ENCODE measurements at places on chromosomes 12 and 14.

- DNase-seq = no peak
These were observed 10.7 kb upstream of the LRTM2 start for GRCh38 chr12:1809591-1810190.

- no peak for DNase-seq
These were observed 2.6 kb downstream of the MAP3K12 start for GRCh38 chr12:53496752-53497032.

GRCh38 chr14:104594310-104595046 is 10.1 kb downstream of the TMEM179 start:
- no peak for DNase-seq

DNA sequence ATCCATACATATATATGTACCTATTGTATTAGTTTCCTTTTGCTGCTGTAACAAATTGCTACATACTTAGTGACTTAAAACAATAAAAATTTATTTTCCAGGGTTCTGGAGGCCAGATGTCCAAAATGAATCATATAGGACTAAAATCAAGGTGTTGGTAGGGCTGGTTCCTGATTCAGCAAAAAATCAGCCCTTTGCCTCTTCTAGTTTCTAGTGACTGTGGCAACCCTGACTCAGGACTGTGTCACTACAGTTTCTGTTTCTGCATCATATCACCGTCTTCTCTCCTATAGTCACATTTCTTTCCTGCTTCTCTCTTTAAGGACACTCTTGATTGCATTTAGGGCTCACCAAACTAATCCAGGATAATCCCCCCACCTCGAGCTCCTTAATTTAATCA is 386.3 kb upstream of the TBX3 start:
- DNase-seq = no peak

- DNase-seq = no peak
These were observed 158.4 kb downstream of the PPM1H start for GRCh38 chr12:62776575-62776974.

DNA sequence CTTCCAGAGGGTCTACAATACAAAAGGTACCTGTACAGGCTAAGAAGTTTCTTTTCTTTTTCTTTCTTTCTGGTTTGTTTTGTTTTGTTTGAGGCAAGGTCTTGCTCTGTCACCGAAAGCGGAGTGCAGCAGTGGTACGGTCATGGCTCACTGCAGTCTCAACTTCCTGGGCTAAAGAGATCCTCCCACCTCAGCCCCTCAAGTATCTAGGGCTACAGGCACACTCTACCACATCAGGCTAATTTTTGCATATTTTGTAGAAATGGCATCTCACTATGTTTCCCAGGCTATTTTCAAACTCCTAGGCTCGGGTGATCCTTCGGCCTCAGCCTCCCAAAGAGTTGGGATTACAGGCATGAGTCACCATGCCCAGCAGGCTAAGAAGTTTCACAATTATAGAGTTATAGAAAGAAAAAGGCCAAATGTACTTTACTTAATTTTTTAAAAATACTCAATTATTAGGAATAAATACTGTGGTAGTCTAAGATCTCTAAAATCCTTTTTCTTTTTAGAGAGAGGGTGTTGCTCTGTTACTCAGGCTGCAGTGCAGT is 3.0 kb upstream of the PIGH start:
- DNase-seq = no peak

DNA sequence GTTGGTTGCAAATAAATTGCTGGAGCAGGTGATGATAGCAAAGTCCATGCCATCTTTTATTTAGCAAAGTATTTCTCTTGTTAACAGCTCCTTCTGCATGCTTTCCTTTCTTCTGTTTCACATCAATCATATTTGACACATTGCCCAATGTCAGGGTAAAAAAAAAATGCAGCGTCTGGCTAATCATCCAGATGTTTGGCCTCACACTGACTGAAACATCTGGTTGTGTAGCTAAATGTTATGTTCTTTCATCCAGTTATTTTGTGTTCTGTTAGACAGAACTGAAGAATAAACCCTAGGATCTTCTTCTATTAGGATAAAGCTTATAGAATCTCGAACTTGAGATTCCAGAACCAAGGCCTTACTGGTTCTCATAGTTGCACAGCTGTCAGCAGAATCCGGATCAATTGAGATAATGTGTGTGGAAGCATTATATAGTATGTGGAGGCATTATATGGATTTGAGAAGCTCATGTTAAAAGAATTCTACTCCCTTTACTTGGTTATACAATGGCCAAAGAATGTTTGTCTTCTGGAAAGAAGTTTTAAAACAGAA is 859.2 kb downstream of the DIO2 start:
- DNase-seq = no peak

GRCh38 chr14:88168025-88168424 is 155.0 kb downstream of the KCNK10 start:
- DNase-seq = no peak

DNA sequence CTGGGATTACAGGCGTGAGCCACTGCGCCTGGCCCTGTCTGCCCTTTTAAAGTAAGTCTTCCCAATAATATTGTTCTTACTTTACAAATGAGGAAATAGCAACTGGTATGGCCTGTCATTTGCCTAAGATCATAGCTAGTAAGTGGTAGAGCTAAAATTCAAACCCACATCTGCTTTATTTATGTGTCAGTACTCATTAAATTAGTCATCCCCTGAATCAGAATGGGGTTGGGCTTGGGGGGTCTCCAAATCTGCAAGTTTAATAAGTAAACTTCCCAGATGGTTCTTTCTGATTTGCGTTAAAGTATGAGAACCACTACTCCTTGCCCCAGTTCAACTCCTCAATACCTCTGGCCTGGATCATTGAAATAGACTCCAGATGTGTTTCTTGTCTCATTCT is 96.2 kb downstream of the FAR2 start:
- no peak for DNase-seq

DNA sequence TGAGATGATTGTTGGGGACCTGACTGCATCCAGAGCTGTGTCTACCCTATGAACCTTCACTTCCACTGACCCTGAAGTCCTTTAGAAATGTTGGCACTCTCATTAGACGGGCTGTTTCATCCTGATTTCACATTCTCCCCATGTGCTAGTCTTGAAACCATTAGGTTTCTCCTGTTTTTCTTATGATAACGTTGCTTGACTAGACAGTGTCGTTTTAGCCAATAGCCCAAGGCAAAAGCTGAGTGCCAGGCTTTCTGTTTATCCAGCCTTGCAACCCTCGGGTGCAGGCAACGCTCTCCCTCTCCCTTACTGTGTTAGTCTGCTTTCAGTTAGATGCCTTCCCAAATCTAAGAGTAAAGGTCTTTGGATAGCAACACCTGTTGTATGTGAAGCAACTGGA is 30.1 kb downstream of the DACT1 start:
- no peak for DNase-seq

- no peak for DNase-seq
These were observed 973.3 kb downstream of the BCL11B start for GRCh38 chr14:98298481-98299244.

DNA sequence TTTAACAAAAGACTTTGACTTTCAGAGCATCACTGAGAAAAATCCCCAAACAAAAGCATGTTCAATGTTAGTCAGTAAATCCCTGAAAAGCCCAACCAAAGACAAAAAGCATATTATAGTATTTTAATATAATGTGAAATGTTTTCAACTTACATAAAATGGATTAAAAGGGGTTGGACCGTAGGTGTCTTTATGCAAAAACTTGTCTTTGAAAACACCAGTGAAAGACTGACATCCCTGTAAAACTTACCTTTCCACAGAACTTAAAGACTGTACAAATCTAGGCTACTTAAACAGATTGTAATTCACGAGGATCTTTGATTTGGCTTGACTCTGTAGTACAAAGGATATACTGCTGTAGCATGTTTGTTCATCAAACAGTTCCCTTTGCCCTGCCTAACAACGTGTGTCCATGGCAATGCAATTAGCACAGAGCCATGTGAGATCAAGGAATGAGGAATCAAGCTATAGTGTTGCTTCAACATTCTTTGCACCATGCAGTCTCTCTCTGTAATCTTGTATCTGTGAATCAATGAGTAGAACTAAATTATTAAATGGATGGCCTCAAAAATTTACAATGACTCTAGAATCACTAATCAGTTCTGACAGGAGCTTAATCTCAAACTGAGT is 138.5 kb upstream of the SYT1 start:
- peak; percentile 78 for DNase-seq

DNA sequence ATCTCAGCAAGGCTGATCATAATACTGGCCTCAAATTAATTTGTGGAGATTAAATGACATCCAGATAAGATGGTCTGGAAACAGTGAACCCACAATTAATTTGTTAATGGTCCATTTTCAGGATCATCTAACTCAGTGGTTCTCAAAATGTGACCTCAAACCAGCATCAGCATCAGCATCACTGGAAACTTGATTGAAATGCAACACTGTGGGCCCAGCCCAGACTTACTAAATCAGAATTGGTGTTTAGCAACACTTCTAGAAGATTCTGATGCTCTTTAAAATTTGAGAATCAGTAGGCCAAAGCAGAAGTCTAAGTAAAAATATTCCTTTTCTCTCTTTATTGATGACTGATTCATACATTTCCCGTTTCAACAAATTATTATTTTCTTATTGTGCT is 10.7 kb upstream of the KRT82 start:
- no peak for DNase-seq

DNA sequence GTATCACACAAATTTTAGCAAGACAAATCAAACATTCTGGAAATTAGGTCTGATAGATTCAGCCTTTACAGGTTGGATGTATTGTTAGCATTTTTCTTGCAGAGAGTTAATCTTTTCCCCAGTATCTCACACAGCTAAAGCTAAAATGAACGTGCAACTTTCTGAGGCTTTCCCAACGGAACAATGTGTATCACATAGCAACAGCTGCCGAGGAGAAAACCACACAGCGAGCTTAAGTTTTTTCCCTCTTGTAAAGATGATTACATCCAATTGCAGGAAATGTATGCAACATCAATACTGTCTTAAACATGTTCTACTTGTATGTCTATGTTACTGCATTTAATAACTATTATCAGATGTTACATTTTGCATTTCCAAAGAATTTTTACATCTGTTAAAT is 182.2 kb downstream of the CCDC59 start:
- DNase-seq = peak; percentile 36

- no peak for DNase-seq
These were observed 4.7 kb downstream of the GPX2 start for GRCh38 chr14:64937821-64938193.

- no peak for DNase-seq
These were observed 44.8 kb downstream of the PRIMA1 start for GRCh38 chr14:93743270-93744060.

GRCh38 chr14:92511453-92512238 is 1.9 kb upstream of the RIN3 start:
- peak; percentile 36 for DNase-seq

DNA sequence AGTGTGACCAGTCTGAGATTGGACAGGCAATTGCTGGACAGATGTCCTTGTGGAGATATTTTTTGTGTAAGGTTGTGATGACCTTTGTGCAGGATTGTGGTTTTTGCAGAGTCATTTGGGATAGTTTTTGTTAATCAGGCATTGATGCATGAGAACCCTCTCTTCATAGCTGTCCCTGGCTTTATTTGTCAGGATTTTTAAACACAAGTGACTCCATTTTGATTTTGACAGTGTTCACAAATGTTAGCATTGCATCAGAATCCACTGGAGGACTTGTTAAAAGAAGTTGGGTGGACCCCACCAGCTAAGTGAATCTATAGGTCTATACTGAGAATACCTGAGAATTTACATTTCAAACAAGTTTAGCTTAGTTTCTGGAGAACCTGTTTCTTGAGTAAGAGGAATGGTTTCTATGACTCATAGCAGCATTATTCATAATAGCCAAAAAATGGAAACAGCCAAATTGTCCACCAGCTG is 11.8 kb downstream of the FNTB start:
- DNase-seq = no peak

GRCh38 chr12:131693149-131693548 is 17.7 kb upstream of the SFSWAP start:
- DNase-seq = no peak

- no peak for DNase-seq
These were observed 390 bp downstream of the BRAP start for GRCh38 chr12:111685322-111685810.

DNA sequence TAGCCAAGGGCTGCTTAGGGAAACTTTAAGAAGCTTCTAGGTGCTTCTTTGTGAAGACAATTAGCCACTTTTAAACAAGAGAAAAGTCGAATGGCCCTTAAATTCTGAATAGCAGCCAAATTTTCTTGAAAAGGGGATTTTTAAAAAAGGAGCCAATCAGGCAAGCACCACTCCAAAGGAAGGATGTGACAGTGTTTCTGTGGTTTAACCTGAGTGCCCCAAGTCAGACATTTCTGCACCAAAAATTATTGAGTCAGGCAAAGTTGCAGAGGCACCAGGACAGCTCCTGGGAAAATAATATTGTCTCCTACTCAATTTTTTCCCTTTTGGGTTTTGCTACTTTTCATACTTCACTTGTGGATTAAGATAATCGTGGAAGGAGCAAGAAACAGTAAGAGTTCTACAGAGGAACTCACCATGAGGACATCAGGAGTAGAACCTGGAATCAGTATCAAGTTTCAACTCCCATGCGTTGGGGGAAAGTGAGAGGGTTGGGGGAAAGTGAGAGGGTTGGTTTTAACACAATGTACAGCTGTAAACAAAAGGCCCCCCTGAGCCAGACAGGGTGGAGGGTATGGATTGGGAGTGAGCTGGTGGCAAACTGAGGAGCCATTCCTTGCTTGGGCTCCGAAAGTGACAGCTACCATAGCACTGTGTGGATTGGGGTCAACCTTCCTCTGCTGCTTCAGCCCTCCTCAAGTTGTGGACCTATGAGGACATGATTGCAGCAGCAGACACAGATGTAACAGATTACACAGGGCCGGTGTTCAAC is 90.8 kb downstream of the SLC38A1 start:
- DNase-seq = no peak

- no peak for DNase-seq
These were observed 20.3 kb downstream of the FCF1 start for GRCh38 chr14:74733221-74733620.

DNA sequence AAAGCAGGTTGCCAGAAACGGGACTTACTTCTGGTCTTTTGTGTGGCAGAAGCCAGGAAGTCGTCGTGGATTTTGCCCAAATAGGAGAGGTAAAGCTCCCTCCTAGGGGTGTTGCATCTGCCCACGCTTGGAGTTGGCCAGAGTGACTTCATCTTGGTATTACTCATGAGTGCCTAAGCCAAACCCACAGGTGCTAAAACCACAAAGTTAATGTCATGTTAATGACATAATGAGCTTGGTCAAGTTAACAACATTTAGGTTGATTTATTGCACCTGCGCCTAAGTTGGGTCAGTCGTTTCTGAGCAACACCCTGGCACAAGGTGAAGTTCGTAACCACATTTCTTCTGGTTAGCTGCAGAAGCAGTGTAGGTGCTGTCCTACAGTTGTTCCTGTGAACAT is 225.2 kb downstream of the FUT8 start:
- DNase-seq = no peak

GRCh38 chr12:49703647-49704137 is 3.5 kb downstream of the FMNL3 start:
- no peak for DNase-seq

DNA sequence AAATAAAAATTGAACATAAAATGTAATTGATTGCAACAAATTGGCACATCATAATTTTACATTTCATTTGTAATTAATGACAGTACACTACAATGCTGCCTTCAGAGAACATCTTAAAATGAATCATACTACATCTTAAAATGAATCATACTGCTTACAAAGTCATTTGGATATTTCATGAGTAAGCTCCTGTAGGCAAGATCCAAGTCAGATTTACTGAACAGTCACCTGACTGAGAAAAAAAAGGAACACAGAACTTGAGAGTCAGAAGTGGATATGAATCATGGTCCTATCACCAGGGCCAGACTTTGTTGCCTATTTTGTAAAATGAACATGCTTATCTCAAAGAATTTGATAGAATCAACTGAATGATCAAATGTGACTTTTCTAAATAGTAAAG is 32.7 kb upstream of the FBLN5 start:
- DNase-seq = no peak
